Activated effector memory CD4-positive, alpha-beta T cell treated with anti-CD3 and anti-CD28 coated beads, Interleukin-2, amount 50 U/mL, for 16 hours (primary cell): ENCODE measurements at places on chromosomes 7 and 10.

DNA sequence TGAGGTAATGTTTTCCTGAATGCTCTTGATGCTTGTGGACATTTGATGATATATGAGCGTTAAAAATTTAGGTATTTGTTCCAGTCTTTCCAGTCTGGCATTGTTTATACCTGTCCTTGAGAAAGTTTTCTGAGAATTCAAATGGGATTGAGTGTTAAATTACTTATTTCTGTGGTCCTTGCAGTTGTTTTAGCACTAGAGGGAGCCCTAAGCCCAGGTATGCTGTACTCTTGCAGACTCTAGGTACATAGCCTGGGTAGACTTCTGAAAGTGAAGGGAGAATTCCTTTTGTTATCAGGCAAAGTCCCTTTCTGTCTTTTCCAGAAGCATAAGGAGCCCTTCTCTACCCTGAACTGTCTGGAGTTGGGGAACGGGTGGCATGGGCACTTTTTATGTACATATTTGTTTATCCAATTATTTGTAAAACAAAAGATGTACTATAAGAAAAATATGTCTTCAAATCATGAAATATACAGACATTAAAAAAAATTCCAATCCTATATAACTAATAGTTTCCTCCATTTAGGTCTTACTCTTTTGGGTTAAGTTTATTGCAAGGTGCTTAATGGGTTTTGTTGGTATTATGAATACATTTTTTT is 262.1 kb downstream of the ATRNL1 start:
- DNase-seq: no peak

GRCh38 chr7:24135003-24135817 is 148.8 kb upstream of the NPY start:
- no peak for DNase-seq

- no peak for DNase-seq
Measured at GRCh38 chr7:133051066-133051465, 30.8 kb downstream of the CHCHD3 start.

- no peak for DNase-seq
Measured at GRCh38 chr10:131085091-131085860, 226.2 kb downstream of the TCERG1L start.

GRCh38 chr7:120949998-120950538 is 509 bp upstream of the ING3 start:
- no peak for DNase-seq

GRCh38 chr7:130943981-130944380 is 210.0 kb upstream of the KLF14 start:
- no peak for DNase-seq

- DNase-seq: no peak
Measured at GRCh38 chr7:131404226-131404911, 76.7 kb downstream of the MKLN1 start.

- DNase-seq: peak; percentile 90
Measured at GRCh38 chr7:134669845-134670373, 23.3 kb downstream of the BPGM start.

GRCh38 chr10:25933653-25934608 is at the start of gene MYO3A:
MYO3A (plus strand) TSS chr10:25934229; CDS start chr10:25952111, 17,882 bp downstream.
- no peak for DNase-seq

DNA sequence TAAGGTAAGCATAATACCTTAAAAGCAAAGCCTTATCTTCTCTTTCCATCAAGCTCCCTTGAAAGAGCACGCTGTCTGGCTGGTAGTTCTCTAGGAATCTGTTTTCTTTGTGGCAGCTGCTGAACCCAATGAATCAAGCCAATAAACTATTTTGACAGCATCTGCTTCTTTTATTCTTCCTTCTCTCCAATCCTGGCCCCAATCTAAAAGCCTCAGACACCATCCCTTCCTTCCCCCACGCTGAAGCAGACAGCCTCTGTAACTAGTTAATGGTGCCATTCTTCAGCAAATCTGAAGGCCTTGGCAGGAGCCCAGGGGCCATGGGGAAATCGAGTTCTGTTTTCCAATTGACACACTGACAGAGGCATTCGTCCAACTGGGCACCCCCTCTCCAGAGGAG is 186.6 kb upstream of the LYZL1 start:
- DNase-seq: no peak

DNA sequence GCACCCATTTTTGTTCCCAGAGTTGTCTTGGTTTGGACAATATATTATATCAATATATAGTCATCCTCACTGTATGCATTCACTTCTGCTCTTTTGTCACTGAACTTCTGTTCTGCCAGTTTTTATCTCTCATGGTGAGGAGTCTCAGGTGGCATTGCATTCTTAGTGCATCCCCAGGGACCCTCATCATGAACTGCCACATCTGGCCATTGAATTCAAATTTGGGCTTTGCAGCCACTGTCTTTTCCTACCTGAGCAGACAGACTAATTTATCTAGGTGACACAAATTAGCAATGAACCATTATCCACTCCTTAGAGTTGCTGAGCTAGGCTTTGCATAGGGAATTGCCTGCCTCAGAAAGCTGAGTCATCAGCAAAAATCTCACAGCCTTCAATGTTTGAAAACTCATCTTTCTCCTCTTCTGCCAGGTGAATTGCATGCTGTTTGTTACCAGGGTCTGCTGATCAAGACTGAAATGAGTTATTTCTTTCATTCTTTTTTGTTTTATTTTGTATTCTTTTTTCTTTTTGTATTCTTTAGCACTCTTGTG is 316.8 kb upstream of the MTPN start:
- DNase-seq: no peak

DNA sequence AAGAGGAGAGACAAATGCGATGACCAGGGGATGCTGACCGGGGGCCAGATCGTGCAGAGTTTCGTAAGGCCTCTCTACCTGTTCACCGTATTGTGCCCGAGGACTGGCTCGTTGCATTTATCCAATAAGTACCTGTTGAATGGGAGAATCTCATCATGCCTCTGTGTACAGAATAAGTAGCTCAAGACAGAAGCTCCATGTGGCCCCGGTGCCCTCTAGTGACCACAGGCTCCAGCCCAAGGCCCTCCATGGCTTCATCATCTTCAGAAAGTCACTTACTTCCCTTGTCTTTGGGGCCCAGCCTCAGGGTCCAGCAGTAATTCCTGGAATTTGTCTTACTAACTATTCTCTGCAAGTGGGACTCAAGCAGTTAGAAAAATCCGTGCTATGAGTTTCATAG is 151.0 kb downstream of the CHN2 start:
- DNase-seq: no peak

DNA sequence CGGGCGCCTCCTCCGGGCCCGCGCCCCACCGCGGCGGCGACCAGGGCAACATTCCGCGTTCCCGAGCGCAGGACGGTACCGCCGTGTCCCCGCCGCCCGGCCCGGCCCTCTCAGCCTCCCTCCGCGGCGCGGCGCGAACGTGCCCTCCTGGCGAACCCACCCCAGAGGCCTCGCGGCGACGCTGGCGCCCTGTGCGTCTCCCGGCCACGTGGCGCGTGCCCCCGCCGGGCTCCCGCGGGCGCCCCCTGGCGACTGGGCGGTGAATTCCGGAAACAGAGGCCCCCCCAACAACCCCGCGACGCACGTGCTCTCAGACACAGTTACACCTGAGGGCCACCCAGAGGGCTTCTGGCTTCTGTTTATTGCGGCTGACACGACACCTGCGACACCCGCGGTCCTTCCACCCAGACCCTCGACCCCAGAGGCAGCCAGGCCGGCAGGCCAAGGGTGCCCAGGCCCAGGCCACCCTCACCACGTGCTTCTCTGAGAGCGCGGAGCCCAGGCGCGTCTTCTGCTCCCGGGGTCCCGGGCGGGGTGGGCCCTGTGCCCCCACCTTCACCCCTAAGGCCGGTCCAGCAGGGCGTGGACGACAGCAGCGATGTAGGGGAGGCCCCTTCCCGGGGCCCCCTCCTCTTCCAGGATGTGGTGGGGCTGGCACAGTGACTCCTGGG is at the start of gene SAP25:
TSS of gene SAP25 (minus strand) at position 210 of the 671 bp plus-strand sequence. CDS start at position 52, 158 bp downstream.
- no peak for DNase-seq

DNA sequence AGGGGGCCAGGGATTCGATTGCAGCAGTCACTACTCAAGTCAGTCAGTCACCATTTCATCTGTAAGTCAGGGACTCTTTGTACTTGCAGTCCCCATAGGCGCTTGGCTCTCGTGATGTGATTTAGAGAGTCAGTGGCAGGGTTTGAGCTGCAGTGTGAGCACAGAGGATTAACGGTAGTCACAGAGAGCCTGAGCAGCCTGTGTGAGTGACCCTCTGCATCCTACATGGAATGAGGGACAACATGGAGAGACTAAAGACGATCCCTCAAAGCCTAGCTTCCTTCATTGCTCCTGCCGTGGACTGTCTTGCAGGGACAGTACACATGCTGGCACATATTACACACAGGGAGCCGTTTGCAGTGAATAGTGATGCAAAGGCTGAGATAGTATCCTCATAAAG is 56.3 kb downstream of the PRPF18 start:
- no peak for DNase-seq

DNA sequence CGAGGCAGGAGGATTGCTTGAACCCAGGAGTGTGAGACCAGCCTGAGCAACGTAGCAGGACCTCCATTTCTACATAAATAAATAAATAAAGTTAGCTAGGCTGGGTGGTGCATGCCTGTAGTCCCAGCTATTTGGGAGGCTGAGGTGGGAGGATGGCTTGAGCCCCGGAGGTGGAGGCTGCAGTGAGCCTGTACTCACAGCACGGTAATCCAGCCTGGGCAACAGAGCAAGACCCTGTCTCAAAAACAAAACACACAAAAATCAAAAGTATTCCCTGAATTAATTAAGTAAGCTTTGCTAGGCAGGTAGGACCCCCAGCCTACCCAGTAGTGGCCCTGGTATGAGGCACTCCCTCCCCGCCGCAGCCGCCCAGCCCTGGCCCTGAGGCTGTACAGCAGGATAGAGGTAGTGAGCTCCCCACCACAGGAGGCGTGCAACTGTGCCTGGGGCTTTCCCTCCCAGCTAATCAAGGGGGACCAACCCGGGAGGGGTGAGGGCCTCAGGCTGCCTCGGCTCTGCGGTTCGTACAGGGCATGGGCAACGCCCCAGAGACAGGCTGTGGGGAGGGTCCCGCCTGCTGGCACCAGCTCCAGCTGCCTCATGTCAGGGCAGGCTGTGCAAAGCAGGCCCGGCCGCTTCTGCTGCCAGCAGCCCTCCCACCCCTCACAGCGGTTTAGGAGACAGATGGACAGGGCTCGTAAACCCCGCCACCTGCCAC is 1.0 kb upstream of the CYP2W1 start:
- no peak for DNase-seq

DNA sequence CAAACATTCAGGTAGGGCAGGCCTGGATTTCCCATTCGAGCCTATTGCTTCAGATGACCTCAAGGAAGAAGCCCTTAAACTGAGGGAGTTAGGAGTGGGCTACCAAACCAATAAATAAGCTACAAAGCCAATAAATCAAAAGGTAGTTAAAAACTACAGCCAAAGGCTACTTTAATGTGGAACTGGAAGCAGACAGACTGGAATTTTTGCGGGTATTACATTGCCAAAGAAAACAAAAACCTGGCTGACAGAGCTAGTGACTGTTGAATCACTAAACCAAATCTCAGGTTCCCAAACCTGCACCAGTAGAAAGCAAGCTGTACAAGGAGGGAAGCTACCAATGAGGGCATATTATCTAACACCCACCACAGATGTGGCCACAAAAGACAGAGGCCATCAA is 315.6 kb downstream of the GRM8 start:
- no peak for DNase-seq

DNA sequence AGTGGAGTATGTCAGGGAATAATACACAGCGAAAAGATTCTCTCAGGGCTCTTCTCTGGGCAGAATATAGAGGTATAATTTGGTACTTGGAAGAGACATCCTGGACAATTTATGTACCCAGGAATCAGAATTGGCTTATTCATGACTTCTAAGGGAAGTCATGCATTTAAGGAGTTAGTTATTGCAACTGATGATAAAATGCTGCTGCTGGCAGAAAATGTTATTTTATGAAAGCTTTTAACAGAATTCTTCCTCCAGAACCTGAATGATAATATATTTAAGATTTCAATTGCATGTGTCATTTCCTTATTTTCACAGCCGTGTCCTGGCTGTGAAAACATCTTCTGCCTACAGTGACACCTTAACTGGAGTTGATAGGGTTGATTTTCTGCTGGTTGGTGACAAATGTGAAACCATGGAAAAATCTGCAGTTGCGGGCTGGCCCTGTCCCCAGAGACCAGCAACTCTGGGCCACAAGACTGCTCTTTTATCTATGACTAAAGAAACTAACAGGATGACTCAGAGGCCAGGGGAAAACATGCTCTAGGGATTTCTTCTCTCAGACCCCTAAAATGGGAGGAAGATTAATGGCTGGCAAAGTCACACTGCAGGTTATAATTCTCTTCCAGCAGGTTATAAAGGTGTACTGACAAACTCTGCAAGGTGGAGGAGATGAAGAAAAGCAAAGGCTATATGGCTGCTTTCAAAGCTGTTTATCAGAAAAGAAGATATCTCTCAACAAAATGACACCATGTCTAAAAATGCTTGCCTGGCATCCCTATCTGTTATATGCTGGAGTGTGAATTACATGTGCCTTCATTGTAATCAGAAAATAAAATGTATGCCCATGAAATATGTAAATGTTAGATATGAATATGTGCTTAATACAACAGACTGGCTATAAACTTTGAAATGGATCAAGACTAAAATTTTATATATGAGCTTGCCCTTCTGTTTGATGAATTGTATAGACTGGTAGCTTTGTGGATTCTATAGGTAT is 12.1 kb upstream of the TRUB1 start:
- DNase-seq: no peak

GRCh38 chr7:1854866-1855724 is 185.0 kb downstream of the ELFN1 start:
- DNase-seq: peak; percentile 62

GRCh38 chr7:65216469-65216868 is 157.2 kb upstream of the ZNF92 start:
- peak; percentile 81 for DNase-seq

- DNase-seq: no peak
Measured at GRCh38 chr10:60419249-60419648, 29.6 kb upstream of the ANK3 start.

DNA sequence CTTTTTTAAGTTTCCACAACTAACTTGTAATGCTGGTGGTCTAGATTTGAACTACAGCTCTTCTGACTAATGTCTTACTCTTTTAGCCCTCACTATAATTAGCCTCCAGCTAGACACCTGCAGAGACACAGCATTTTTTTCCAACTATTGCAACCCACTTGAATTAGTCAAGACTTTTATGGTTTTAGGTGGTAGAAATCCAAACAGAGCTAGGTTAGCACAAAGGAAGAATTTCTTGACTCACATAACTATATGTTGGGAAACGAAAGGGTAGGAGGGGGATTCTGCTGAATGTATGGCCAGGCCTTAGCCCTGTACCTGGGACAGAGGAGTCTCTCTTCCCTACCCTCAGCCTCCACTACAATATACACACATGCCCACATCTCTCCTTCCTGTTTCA is 586.1 kb downstream of the INHBA start:
- no peak for DNase-seq

GRCh38 chr10:32055478-32056135 is 618 bp downstream of the KIF5B start:
- DNase-seq: peak; percentile 86
